ENCODE measurements at places on chromosomes 1 and 21.

DNA sequence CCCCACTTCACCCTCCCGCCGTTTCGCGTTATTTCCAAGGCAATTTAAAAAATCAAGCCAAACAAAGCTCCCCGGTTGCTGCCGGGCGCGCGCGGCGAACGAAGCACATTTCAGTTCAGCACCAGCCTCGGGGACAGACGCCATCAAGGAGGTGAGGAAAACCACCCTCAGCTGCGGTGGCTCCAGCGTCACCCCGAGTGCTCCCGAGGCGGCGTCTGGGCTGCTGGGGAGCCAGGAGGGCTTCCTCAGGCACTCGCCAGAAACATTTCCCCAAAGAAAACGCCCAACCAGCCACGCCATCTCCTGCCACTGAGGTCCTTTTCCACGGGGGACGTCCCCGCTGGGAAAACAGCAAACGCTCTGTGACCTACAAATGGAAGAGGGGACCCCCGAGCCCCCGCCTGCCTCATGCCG lies 623 bp downstream of the GNG4 start:
- DNase-seq = no peak

GRCh38 chr1:76021846-76022245 lies 52.7 kb upstream of the ST6GALNAC3 start:
- DNase-seq = no peak

DNA sequence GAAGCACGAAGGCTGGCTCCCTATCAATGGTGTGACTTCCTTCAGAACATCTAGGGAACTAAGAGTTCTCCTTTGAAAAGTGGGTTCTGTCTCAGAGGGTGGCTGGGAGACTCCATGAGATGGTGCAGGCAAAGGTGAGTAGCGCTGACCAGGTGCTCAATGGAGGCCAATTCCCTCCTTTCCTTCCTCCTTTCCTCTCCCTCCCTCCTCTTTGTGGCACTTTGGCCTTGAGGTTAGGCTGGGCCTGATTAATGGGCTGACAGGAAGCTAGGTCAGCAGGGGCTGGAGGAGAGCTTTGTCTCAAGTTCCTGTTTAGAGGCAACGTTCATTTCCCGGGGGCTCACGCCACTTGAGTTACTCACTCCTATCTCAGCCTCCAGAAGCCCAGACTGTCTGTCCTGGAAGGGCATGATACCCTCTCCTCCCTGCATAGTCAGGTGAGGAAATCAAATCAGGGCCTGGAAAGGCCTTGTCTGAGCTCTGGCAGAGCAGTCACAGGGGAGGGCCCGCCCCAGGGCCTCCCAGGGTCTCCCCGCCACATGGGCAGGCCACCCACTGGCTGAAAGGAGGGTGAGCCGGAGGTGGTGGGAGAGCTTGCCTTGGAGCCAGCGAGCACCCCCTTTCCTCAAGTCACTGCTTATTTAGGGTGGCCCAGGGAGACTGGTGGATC lies 58.4 kb upstream of the SSBP3 start:
- DNase-seq = no peak

GRCh38 chr1:182909578-182909977 lies 43.4 kb downstream of the SHCBP1L start:
- DNase-seq = no peak

GRCh38 chr21:34514576-34515115 lies 2.6 kb upstream of the KCNE1 start:
- DNase-seq = no peak

GRCh38 chr1:71298633-71299032 lies 217.8 kb upstream of the ZRANB2 start:
- DNase-seq = no peak

- DNase-seq = no peak
Measured at GRCh38 chr1:8718850-8719361, 98.5 kb downstream of the RERE start.

- DNase-seq = no peak
Measured at GRCh38 chr1:104706631-104707147, 957.0 kb downstream of the AMY1C start.

Measured in brain pericyte (primary cell).